ENCODE measurements at places on chromosomes 4 and X.
A peak's percentile ranks its signal among the peaks of the same experiment; 100 is the strongest.

GRCh38 chrX:66004928-66005829, 34.7 kb downstream of the VSIG4 start:
- no peak for DNase-seq

DNA sequence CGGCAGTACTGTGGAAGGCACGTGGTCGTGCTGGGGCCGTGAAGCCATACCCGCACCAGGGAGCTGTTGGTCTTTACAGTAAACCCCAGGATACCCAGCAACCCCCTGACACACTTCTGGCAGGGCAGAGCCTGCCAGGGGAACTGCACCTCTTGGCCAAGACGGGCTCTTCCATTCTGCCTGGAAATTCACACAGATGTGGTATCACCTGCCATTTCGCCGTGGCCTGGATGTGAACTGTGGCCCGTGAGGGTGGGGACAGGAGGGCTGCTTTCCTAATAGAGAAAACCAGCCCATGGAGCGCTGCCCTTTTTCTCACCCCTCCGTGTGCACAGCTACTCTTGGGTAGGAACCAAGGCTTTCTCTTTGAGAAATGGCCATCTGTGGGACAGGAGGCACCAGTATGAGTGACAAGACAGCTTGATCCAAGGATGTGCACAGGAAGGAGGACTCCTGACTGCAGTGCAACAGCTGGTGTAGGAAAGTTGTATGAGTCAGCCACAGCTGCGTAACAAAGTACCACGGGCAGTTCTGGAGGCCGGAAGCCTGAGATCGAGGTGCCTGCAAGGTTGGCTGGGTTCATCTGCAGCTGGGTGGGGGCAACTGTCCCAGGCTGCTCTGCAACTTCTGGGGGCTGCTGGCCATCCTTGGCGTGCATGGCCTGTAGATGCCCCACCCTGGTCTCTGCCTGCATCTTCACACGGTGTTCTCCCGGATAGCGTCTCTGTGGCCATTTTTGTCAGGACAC, 95.7 kb downstream of the PSAPL1 start:
- no peak for DNase-seq

GRCh38 chrX:6761251-6761650, 226.3 kb upstream of the VCX3A start:
- DNase-seq, result no peak

GRCh38 chr4:109803924-109804571, 2.2 kb upstream of the CFI start:
- DNase-seq, result peak; percentile 33

DNA sequence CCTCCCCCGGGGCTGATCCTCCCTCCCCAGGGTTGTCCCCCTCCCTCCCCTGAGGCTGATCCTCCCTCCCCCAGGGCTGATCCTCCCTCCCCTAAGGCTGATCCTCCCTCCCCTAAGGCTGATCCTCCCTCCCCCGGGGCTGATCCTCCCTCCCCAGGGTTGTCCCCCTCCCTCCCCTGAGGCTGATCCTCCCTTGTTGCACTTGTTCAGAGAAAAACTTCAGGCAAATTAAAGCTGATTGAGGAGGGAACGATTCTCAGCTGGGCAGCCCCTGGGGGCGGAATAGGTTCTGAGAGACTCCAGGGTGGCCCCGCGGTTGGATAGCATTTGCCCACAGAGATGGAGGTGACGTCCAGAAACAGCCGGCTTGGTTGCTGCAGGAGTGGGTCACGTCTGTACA, 110.7 kb upstream of the ADRA2C start:
- DNase-seq, result no peak
